NCI-H1930 (cell line): ENCODE measurements at places on chromosomes 5 and 9.

DNA sequence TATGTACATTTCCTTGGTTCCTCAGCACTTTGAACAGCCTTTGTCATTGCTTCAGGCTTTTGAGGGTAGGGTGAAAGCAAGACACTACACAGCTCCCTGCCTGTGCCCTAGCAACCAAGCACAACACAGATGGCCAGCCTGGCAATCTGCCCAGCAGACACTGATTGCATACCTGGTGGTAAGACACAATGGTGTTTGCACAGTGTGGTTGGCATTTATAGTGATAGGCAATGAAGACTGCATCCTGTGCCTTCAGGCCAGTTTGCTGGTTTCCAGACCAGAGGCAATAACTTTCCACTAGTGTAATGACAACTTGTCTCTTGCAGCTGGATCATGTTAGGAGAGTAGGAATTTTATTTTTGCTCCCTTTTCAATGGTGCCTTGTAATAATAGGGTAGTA is 144.5 kb upstream of the TNC start:
- DNase-seq, result peak; percentile 88

DNA sequence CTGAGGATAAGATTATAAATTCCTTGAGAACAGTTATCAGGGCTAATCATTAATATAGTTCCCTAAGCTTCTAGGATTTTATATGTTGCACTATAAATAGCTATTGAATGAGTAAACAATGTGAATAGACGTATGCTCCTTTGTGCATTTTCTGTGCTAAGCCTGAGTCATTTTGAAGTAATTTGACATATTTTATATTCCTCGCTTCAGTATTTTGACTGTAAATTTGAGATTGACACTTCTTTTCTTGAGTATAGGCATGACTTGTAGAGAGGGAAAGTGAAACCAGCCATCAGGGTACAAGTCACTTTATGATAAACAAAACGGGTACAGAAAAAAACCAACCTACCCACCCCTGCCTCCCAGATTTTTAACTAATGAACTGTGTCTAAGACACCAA is 367.7 kb upstream of the PRR16 start:
- no peak for DNase-seq

DNA sequence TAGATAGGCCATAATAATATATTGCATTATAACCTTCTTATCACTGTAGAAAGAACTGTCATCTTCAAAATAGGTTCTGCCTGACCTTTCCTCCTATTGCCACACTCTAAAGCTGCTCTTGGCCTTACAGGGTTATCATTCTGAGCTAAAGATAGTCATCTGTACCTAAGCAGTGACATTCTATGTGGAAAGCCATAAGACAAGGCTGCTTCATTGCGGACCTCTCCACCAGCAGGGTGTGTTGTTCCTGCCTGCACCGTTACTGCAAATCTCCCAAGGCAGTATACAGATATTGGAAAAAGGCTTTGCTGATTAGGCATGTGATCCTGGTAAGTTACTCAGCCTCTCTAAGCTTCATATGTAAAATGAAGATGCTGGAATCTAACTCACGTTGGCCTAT is 8.1 kb downstream of the ZNF622 start:
- no peak for DNase-seq

DNA sequence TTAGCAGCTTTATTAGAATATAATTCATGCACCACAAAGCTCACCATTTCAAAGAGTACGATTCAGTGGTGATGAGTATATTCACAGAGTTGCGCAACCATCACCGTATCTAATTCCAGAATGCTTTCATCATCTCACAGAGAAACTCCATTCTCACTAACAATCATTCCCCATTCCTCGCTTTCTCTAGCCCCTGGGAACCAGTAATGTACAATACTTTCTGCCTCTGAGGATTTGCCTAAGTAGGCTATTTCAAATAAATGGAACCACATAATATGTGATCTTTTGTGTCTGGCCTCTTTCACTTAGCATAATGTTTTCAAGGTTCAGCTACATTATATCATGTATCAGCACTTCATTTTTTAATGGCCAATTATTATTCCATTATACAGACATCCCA is 145.1 kb upstream of the ADAMTS16 start:
- DNase-seq, result no peak

- no peak for DNase-seq
These were observed 170.8 kb upstream of the NR3C1 start for GRCh38 chr5:143574236-143574635.

DNA sequence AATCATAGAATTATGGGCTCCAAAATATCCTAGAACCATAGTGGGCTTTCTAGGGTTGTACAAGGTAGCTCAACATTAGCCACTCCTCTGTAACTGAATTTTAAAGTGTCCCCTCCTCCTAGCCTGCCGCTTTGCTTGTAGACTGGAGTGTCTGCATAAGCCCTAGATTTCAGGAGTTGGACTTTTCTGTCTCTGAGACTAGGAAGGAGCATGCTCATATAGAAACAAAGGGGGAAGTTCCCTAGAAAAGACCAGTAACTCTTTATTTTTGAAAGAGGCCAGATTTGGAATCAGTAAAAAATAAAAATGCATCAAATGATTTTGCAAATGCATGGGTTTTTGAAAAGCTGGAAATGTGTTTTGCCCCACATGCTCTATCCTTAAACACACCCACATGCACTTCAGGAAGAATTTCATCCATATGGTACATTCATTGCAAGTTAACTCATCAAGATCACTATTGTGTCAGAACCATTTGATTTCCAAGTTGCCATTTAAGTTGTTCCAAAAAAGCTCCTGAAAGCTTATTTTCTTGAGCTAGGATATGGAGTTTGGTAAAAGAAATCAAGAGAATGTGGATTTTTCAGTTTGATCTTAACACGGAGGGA is 121.0 kb upstream of the NR3C1 start:
- DNase-seq, result no peak

DNA sequence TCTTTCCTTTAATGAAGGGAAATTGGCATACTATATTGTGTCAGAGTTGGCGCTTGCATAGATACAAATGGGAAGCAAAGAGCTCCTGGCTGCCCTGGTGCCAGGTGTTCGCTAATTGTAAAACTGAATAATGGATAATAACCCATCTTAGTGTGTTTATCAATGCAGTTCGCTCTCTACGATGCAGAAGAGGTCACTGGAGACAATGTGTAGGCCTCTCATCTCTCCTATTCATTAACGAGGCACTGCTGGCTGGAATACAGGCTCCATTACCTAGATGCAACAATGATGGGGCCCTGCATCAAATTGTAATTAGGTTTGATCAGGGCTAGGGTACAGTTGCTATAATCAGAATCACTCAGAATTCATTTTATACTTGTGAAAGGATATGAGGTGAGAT is 171.0 kb downstream of the RMI1 start:
- DNase-seq, result peak; percentile 96

DNA sequence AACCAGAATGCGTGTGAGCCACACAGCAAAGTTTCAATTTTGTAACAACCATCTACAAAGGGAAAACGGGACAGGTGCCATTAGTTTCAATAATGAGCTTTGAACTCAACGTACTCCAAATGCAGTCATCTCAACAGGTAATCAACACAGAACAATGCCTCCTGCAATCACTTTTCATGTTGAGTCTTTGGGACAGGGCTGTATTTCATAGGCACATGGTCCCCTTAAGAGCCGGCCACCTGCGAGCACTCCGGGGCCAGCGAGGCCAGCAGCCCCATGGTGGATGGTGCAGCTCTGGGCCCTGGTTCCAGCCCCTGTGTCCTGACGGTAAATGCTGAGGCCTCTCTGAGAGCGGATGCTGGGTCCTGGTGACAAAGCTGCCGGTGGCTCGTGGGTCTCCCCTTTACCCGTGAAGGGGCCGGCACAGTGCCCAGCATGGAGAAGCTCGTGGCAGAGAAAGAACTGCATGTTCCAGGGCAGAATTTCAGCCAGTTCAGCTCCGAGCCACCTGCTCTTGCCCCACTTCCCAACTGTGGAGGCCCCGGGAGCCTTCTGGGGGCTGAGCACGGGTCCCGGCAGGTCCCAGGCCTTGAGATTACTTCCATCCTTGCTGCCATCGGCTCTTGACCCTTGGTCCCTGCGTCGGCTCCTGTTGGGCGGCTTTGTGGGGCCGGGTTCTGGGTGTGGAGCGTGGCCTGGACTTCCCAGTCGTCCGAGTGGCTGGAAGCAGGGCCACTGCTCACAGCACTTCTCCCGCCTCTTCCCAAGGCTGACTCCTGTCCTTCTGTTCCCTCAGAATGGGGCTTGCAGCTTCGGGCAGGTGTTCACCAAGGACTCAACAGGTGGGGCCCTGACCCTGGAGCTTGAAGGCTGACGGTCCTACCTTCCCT is 26.1 kb upstream of the RNU6ATAC start:
- no peak for DNase-seq

GRCh38 chr5:94281236-94281801 is 337.1 kb downstream of the KIAA0825 start:
- no peak for DNase-seq

DNA sequence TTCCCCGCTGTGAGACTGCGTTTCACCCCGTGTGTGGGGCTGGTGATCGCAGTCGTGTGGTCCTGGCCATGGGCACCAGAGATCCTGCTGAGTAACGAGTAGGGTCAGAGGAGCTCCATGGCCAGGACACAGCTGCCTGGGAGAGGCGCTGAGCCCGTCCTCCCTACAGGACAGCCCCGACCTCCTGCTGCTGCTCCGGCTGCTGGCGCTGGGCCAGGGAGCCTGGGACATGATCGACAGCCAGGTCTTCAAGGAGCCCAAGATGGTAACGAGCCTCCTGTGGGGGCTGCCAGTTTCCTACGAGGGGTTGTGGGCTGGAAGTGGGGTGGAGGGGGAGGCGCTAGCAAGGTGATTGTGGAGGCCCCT is 11.0 kb downstream of the NELFB start:
- no peak for DNase-seq

DNA sequence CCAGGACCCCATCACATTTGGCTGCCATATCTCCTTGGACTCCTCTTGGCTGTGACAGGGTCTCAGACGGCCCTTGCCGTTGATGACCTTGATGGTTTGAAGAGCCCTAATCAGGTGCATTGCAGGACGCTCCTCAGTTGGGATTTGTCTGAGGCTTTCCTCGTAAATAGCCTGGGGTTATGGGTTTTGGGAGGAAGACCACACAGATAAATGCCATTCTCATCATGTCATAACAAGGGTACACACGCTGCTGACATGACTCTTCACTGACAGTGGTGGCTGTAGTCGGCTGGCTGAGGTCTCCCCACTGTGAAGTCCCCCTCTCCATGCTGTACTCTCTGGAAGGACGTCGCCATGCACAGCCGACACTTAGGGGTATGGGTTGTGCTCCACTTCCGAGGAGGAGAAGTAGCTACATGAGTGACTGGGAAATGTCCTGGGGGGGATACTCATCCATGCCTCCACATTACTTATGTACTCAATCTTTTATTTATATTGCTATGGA is 42.9 kb upstream of the SPTLC1 start:
- no peak for DNase-seq

- DNase-seq, result no peak
These were observed 508.0 kb downstream of the GADD45G start for GRCh38 chr9:90112788-90113187.

- DNase-seq, result no peak
These were observed 16.8 kb downstream of the NFX1 start for GRCh38 chr9:33307067-33307466.

GRCh38 chr9:130933114-130934046 is 5.7 kb downstream of the FIBCD1 start:
- DNase-seq, result no peak

- no peak for DNase-seq
These were observed 60.1 kb downstream of the CCDC171 start for GRCh38 chr9:15612962-15613361.

- no peak for DNase-seq
These were observed 45.7 kb downstream of the MUSK start for GRCh38 chr9:110714314-110714713.

- DNase-seq, result no peak
These were observed 72.2 kb downstream of the ANKRD55 start for GRCh38 chr5:56160723-56161438.

GRCh38 chr9:101432171-101432570 is 3.4 kb downstream of the ALDOB start:
- no peak for DNase-seq

GRCh38 chr5:74127381-74128320 is 501.7 kb downstream of the ARHGEF28 start:
- peak; percentile 50 for DNase-seq

DNA sequence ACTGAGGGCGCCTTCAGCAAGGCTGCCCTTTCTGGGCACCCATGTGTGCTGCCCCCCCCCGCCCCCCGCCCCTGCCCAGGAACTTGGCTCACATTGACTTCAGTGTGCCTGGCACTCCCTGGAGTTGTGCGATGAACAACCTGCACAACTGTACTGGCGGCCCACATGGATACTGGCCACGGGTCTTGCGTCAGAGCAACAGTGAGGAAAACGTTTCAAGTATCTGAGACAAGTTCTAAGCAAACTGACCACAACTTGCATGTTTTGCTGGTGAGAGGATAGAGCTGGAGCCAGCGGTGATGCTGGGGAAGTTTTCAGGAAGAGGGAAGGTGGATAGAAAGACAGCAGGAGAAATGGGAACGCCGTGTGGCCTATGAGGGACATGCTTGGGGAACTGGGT is 45.4 kb downstream of the HABP4 start:
- no peak for DNase-seq

- no peak for DNase-seq
These were observed 3.7 kb upstream of the NIPAL4 start for GRCh38 chr5:157456301-157456700.
